COLO829 (cell line): ENCODE measurements at places on chromosomes 1 and 21.
A peak's percentile ranks its signal among the peaks of the same experiment; 100 is the strongest.

DNA sequence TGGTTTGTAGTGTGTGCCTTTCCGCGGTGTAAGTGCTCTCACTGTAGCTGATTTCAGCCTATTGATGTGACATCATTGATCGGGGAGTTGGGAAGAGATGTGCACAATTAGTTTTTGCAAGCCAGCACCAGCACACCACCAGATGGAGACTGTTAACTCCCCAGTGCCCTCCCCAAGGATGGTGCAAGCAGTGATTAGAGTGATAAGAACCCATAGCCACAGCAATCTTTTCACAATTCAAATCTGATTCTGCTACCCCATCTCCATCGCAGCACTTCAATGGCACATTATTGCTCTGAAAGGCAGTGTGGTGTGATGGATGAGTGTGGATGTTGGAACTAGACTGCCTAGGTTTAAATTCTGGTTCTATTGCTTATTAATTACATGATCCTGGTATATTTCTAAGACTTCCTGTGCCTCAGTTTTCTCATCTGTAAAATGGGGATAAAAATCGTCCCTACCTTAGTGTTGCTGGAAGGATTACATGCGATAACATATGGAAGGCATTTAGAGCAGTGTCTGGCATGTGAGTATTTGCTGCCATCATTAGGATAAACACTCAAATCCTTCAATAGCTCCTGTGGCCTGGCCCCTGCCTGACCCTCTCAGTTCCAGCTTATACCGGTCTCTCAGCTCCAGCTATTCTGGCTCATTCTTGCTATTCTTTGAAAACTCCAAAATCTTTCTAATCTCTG is 6.7 kb downstream of the CSF3R start:
- DNase-seq, result no peak

- DNase-seq, result peak; percentile 13
Measured at GRCh38 chr1:67148516-67149178, 13.9 kb upstream of the C1orf141 start.

DNA sequence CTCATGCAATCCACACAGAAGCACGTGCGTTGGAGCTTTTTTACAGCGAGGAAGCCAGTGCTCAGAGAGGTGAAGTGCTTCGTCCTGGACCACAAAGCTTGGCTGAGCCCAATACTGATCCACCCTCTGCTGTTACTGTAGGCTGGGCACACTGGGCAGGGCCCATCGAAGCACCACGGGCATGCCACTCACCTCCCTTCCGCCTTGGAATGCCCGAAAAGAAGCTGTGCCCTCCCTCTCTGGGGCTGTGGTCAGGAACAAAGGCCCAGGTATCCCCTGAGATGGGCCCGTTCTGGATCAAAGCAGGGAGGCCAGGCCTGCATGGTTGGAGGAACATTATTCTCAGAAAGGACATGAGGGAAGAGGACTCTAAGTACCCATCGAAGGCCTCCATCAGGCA is 206.7 kb upstream of the C1orf174 start:
- DNase-seq, result no peak

GRCh38 chr1:198648592-198648991 is 9.8 kb downstream of the PTPRC start:
- DNase-seq, result no peak

- no peak for DNase-seq
Measured at GRCh38 chr1:109133815-109134214, 19.9 kb downstream of the ELAPOR1 start.

DNA sequence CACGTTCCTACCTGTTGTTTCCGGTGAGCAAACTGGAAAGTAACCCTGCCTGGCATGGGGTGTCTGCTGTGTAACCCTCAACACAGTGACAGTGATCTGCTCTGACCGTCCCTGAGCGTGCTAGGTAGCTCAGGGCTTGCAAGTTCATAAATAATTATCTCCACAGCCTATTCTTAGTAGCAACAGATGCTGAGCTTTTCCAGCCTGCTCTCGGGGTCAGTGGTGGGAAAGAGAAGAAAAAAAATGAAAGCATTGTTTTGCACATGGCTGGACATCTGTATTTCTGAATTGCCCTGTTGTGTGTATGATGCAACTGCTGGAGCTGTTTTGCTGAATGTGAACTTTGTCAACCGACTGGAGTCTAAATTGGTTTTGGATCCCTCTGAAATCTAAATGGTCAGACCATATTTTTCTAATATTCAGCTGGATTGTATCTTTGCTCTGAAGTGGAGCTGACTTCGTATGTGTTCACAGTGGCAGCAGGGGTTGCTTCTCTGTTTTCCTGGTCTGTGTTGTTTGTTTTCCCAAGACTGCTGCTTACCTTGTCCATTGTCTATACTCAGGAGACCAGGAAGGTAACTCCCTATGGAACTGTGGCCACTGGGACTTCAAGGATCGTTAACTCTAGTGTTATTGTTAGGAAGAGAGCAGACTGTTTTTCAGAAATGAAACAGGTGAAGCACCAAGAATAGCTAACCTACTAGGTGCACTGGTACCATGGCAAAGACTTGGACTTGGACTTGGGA is 27.0 kb downstream of the TGFB2 start:
- DNase-seq, result peak; percentile 85

DNA sequence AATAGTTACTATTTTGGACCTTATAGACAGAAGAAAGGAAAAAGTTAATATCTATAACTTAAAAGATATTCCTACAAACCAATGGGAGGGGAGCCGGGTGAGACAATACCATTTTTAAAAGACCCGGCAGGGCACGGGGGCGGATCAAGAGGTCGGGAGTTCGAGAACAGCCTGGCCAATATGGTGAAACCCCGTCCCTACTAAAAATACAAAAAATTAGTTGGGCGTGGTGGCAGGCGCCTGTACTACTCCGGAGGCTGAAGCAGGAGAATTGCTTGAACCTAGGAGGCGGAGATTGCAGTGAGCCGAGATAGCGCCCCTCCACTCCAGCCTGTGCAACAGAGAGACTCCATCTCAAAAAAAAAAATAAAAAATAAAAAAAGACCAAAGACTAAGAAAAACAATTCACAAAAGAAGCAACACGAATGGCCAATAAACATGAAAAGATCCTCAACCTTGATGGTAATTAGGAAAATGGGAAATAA is 1.2 kb upstream of the PSMB2 start:
- no peak for DNase-seq

DNA sequence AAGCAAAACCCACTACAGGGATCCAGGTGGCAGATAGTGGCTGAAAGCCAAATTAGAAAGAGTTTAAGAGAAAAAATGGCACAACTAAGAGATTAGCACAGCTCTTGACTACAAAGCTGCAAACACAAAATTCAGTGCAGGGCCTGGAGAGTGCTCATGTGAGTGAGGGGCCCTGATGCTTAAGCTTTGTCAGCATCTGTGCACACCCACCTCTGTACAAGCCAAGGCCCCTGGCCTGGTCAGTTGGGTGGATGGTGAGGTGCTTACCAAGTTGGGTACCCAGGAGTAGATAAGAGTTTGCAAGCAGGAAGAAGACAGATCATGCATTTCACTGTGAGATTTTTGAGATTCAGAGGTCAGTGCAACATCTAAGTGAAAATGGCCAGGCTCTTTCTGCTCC is 62.7 kb upstream of the ATP1B1 start:
- DNase-seq, result no peak

DNA sequence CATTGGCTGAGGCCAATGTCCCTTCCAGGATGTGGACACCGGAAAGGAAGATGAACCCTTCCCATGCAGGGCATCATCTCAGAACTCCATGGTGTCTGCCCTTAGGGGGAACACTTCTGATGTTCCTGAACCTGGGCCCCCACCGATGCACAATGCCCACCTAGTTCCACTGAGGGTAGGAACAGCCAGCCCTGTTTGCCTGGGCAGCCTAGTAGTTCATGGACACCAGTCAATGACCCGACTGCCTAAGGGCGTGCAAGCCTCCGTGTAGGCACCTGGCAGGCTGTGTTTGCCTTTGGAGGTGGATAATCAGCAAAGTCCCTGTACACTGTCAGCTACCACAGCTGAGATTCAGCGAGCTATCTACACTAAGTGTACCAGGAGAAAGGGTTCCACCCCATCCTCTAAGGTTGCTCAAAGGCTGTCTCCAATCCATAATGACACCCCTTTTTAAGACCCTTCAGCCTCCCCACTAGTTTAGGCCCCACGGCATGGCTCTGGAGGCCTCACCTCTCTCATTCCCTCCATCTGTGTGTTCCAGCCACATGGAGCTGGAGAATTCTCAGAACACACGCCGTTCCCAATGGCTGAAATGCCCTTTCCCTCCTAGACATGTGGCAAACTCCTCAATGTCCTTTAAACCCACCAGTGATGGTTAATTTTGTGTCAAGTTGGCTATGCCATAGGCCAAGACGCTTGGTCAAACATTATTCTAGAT is 124.8 kb upstream of the EDN2 start:
- no peak for DNase-seq

DNA sequence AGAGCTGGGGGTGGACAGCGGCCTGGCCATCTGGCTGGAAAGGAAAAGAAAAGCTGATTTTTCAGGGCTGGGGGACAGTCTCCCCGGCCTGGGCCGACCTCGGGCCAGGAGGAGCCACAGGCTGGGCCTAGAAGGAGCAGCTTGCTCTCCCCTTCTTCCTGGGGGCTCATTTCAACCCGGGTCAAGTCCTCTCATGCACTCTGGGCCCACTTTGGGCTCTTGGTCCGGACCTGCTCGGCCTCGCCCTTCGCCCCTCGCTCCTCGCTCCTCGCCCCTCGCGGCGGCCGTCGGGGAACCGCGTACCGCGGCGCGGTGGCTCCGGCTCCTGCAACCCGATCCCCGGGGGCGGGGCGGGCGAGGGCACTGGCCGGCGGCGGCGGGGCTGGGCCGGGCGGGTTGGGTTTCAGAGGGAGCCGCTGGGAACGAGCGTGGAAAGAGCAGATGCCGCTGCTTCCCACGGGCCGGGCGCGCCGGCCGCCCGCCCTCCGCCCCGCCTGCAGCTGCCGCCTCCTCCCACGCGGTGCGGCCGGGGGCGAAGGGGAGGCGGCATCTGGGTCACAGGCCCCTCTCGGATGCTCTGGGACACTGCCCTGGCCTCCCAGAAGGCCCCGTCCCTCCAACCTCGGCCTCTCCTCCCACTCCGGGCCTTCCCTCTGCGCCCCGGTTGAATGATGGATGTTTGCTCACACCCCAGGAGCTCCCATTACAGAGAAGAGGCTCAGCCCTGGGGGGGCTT is 6.6 kb downstream of the HEYL start:
- no peak for DNase-seq

GRCh38 chr21:38286739-38287471 is 30.1 kb downstream of the KCNJ15 start:
- DNase-seq, result no peak

DNA sequence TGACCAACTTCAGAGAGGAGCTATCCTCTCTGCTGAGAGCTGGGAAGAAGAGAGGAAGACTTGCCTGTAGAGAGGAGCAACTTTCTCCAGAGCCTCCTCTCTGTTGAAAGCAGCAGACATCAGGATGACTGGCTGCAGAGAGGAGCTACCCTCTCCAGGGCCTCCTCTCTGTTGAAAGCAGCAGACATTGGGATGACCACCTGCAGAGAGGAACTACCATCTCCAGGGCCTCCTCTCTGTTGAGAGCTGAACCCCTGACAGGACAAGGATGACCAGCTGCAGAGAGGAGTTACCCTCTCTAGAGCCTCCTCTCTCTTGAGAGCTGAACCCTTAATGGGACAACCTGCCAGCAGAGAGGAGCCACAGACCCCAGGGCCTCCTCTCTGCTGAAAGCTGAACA is 83.0 kb upstream of the GJB5 start:
- no peak for DNase-seq

- DNase-seq, result no peak
Measured at GRCh38 chr1:39733161-39733560, 5.5 kb upstream of the PPIE start.

GRCh38 chr21:34022627-34023335 is 50.6 kb upstream of the MRPS6 start:
- peak; percentile 40 for DNase-seq

DNA sequence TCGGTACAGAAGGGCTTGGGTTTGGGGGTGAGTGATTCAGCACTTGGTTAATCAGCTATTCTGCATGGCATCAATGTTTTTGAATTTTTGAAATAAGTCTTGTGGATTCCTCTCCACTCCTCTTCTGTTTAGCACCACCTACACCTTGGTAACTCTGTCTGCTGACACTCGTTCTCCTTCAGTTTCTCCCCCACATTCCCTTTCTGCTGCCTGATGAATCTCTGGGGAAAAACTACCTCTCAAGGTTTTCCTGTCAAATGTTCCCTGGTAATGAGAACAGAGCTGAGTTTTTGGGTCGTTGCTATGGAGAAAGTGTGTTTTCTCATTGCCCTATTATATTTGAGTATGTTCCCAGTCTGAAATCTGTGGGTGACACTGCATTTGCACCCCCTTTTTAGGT is 108.2 kb downstream of the GABPA start:
- no peak for DNase-seq

DNA sequence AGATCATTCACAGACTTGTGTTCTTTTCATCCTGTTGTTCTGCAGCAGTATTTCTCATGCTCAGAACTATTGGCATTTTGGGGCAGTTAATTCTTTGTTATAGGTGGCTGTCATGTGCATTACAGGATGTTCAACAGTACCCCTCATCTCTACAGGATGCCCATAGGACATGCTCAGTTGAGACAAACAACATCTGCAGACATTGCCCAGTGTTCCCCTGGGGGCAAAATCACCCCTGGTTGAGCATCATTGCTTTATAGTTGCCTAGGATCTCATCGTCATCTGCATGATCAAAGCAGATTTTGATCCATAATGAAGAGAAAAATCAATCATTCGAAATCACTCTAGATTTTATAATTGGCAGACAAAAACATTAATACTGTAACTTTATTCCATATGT is 222.5 kb upstream of the CACYBP start:
- no peak for DNase-seq

GRCh38 chr1:228098323-228098931 is 4.7 kb downstream of the C1orf35 start:
- DNase-seq, result no peak

GRCh38 chr1:200183637-200184036 is 156.1 kb downstream of the NR5A2 start:
- DNase-seq, result no peak

DNA sequence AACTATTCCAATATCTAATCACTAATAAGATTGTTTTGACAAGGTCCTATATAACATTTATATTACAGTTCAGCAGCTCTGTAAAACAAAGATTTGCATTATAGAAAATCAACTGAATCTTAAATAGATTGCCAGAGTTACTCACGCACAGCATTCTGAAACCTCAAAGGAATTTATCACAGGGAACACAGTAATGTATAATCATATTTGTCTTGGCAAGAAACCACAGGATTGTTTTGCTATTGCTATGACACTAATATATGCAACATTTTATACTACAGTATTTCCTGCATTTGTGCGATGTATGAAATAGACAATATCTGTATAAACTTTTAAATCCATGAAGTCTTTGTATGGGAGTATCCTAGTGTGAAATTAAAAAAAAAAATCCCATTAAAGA is 101.4 kb downstream of the PLPPR5 start:
- peak; percentile 54 for DNase-seq

GRCh38 chr1:172338295-172338735 is 82.2 kb upstream of the C1orf105 start:
- no peak for DNase-seq

GRCh38 chr1:41184446-41184845 is 57.7 kb downstream of the SCMH1 start:
- DNase-seq, result no peak

- DNase-seq, result no peak
Measured at GRCh38 chr1:101069158-101069557, 43.6 kb upstream of the DPH5 start.

GRCh38 chr1:33097137-33097611 is 16.2 kb downstream of the AZIN2 start:
- no peak for DNase-seq
